ENCODE measurements at places on chromosomes 2 and 18. TPM values are rescaled to one million over a fixed set of nuclear protein-coding genes. Genes with fewer than 3 reads are reported as not detected.

The CKAP2L gene
- 24.3 TPM for total RNA-seq

The HMSD gene
- 4.4 TPM for total RNA-seq

The STARD6 gene
- total RNA-seq = not detected

The NYAP2 gene
- 0.06 TPM for total RNA-seq

DNA sequence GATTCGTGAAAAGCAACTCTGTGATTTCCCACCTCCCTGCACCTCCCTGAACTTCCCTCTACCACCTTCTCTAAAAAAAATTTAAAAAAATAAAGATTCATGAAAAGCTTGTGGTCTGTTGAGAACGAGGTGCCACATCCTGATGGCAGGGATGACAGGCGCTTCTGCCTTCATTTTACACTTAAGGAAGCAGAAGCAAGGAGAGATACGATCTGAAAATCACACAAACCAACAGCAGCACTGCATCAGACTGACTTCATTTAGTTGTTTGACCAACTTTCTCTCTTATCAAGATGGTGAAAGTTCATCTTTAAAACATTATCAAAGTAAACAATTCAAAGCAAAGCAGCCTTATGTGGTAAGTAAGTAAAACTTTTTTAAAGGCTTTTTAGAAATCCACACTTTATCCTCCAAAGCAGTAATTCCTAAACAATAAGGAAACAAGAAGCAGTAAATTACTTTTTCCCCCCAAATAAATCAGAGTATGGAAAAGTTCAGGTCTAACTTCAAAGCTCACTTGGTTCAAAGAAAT lies 15.5 kb downstream of the WDFY1 start:
- no peak for DNase-seq

GRCh38 chr2:73112026-73112912 lies 479 bp downstream of the RAB11FIP5 start:
- peak; percentile 37 for DNase-seq

DNA sequence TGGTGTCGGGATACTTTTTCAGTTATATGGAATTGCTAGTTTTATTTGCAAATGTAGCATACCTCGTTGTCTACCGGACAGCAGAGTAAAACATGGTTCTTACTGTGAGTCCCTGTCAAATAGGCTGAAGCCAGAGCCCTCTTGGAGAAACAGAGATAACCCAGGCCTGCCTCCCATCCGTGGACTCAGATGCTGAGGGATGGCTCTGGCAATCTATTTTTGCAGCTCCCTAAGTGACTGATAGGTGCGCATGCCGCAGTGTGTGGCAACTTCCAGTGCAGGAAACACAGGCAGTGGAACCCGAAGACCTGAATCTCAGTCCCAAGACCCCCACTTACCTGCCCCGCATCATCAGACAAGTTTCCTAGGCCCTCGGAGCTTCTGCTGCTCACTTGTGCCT lies 33.6 kb downstream of the STEAP3 start:
- DNase-seq = no peak

DNA sequence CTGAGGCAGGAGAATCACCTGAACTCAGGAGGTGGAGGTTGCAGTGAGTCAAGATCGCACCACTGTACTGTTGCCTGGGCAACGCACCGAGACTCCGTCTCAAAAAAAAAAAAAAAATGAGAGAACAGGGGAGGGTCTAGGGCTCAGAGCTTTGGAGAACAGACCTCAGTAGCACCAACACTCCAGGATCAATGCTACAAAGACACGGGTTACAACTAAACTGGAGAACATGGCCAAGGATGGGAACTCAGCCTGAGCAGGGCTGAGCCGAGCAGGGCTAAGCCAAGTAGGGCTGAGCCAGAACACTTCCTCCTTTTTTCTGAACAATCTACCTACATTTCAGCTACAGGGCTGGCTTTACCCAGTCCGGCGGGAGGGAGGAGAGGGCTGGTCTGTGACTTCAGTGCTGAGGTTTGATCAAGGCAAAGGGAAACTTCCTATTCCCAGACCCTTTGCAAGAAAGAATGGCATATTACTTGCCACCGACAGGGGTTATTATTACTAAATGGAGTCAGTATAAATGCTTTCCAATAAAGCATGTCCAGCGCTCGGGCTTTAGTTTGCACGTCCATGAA lies 2.9 kb upstream of the CASP8 start:
- DNase-seq = peak; percentile 51

DNA sequence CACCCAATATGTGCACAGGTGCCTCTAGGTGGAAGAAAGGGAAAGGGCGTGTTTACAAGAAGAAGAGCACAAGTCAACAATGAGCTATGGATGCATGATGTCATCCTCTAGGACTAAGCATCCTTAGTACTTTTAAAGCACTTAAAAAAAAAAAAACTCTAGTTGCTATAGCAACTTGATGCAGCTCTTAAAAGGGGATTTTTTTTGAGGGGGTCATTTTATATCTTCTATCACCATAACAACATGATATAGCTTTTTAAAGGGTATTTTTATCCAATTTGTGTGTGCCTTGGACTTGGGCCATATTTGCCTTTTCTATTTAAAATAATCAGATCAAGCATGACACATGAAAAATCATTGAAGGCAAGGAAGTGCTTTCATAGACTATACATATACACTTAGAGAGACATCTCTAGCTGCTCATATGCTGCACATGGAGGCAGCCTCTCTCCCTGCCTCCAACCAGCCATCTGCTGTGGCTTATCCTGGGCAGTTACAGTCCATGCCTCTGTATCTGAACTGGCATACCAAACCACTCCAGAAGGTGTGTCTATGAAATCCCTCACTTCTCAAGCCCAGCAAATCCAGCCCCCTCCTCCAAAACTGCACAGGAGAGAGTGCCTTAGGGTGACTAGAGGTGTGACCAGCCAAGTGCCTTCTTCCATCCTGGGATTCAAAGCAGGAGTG lies 165.4 kb downstream of the MSH2 start:
- DNase-seq = no peak
